ENCODE measurements at places on chromosomes 7 and 10.

- DNase-seq = no peak
Measured at GRCh38 chr7:109009636-109010035, 440.0 kb downstream of the DNAJB9 start.

- no peak for DNase-seq
Measured at GRCh38 chr10:15211464-15211979, 43.0 kb upstream of the NMT2 start.

GRCh38 chr10:60282771-60283353 lies 106.8 kb downstream of the ANK3 start:
- no peak for DNase-seq

GRCh38 chr7:91373111-91373800 lies 109.0 kb downstream of the FZD1 start:
- DNase-seq = no peak

DNA sequence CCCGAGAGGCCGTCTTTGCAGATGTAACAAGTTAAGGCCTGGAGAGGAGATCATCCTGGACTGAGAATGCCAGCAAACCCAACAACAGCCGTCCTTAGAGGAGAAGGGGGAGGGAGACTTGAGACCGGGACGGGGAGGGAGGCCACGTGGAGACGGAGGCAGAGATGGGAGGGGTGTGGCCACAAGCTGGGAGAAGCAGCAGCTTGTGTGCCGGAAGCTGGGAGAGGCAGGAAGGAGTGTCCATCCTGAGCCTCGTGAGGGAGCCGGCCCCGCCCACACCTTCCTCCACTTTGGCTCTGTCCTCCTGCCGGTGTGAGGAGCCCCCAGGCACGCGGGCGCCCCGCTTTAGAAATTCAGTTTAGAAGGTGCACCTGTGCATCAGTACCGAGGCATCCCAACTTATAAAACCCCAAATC lies 95.7 kb downstream of the DNAJB6 start:
- DNase-seq = no peak

GRCh38 chr10:45585131-45585530 lies 87.4 kb downstream of the ZFAND4 start:
- no peak for DNase-seq

DNA sequence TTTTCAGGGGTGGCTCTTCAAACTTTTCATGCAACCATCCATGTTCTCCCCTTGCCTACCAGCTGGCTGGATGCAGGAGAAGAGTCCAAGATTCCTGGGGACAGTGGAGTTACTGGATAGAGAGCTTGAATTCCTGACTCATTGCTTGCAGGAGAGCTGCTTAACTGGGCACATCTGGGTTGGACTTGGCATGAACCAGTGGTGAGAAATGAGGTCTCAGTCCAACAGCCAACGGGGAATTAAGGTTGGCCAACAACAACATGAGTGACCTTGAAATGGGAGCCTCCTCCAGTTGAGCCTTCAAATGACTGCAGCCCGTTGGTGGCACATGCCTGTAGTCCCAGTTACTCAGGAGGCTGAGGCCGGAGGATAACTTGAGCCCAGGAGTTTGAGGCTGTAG lies 58.1 kb upstream of the OPN4 start:
- no peak for DNase-seq

DNA sequence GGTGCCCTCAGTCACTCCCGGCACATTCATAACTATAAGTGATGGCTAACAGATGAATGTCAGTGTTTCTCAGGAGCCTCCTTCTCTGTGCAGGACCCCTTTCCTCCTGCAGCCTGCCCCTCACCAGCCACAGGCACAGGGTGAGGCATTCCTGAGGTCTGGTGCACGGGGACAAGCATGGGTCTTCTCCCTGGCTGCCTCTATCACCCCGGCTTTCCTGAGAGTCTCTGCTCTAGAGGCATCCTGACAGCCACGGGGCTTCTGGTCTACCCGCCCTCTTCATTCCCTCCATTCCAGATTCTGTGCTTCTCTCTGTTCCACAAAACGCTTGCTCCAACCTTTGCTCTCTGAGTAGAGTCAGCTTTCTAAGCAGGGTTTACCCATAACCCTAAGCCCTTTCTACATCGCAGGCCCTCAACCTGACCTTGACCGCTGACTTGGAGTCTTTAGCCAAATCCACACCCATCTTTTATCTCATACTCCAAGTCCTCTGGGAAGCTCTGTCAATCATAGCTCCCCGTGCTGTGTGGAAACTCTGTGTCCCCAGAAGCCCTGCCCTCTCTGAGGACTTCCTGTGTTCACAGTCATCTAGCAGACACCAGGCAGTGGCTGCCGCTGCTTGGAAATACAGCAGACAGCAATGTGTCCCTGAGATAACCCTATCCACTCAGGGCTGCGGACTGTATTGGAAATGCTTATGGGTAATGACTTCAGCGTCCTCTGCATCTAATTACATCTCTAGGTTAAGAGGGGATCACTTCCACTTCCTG lies 159.0 kb downstream of the SFMBT2 start:
- DNase-seq = no peak

DNA sequence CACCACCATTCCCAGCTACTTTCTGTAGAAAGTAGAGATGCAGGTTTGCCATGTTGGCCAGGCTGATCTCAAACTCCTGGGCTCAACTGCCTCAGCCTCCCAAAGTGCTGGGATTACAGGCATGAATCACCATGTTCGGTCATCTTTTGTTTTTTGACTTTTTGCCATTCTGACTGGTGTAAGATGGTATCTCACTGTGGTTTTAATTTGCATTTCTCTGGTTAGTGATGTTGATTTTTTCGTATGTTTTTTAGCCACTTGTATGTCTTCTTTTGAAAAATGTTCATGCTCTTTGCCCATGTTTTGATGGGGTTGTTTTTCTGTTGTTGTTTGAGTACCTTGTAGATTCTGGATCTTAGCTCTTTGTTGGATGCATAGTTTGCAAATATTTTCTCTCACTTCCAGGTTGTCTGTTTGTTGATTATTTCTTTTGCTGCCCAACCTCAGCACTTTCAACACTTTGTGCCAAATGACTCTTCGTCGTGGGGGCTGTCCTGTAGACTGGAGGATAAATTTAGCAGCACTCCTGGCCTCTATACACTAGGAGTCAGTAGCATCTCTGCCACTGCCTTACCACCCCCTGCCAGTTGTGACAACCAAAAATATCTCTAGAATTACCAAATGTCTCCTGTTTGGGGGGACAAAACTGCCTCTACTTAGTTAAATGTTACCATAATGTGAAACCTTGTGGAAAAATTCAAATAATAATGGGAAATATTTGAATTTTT lies 6.5 kb upstream of the CPED1 start:
- no peak for DNase-seq

DNA sequence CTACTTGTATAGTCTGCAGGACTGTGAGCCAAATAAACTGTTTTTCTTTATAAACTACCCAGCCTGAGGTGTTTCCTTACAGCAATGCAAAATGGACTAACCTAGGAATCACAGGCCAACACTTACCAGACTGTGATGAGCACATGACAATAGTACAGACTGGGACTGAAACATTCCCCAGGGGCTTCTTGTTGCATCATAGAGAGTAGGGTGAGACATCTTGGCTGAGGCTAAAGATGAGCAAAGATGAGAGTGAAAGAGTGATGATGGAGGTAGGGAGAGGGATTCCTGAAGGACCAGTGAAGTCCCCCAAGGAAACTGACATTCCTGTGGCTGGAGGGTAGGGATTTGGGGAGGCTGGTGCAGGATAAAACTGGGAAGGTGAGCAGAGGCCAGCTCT lies 194.4 kb downstream of the TPST1 start:
- DNase-seq = no peak

Data from activated CD4-positive, alpha-beta T cell treated with anti-CD3 and anti-CD28 coated beads, Interleukin-2, amount 50 U/mL, for 1 hour (primary cell).